ENCODE measurements at places on chromosomes 2 and 18.

DNA sequence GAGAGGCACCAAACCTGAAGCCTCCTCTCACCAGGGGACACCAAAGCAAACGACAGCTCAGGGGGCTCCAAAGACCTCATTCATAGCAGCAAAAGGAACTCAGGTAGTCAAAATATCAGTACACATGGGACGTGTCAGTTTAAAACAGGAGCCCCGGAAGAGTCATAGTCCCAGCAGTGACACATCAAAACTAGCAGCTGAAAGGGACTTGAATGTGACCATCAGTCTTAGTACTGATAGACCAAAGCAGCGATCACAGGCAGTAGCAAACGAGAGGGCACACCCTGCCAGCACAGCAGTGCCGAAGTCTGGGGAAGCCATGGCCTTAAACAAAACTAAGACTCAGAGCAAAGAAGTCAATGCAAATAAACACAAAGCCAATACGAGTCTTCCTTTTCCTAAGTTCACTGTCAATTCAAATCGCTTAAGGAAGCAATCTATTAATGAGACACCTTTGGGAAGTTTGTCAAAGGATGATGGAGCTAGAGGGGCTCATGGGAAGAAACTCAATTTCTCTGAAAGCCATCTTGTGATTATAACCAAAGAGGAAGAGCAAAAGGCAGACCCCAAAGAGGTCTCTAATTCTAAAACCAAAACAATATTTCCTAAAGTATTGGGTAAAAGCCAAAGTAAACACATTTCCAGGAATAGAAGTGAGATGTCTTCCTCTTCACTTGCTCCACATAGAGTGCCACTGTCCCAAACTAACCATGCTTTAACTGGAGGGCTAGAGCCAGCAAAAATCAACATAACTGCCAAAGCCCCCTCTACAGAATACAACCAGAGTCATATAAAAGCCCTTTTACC, 1.2 kb downstream of the GALNT5 start:
- DNase-seq, result no peak

DNA sequence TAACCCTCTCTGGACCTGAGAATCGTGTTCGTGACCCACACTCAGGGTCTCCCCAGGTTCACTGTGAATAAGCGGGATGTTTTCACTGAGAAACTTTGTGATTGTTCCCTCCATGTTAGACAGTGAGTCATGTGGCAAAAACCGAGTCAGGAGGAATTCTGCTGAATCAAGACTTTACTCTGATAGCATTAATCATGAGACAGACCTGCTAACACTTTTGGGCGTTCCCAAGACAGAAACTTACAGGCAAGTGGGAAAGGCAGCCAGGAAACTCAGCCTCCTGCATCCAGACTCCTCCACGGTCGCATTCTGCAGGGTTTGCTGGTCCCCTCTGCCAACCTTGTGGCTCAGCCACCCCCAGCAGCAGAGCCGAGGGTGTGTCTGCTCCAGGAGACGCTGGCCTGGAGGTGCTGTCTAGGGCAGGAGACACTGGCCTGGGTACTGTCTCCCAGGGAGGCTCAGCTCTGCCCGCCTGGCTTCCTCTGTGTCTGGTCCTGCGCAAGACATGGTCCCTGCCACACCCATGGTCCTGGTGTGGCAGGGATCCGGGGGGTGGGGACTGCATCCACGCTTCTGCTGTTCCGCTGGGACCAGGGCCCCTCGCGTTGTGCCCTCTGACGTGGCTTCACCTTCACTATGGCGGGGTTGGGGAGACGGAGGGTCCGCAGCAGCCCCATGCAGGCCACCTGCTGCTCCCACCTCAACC, 177.4 kb downstream of the TWIST2 start:
- DNase-seq, result no peak

DNA sequence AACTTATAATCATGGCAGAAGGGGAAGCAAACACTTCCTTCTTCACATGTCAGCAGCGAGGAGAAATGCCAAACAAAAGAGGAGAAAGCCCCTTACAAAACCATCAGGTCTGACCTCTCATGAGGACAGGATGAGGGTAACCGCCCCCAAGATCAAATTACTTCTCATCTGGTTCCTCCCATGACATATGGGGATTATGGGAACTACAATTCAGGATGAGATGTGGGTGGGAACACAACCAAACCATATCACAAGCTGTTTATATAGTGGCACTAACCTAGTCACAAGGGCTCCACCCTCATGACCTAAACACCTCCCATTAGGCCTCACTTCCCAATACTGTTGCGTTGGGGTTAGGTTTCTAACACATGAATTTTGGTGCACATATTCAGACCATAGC, 110.0 kb downstream of the OSBPL6 start:
- no peak for DNase-seq

DNA sequence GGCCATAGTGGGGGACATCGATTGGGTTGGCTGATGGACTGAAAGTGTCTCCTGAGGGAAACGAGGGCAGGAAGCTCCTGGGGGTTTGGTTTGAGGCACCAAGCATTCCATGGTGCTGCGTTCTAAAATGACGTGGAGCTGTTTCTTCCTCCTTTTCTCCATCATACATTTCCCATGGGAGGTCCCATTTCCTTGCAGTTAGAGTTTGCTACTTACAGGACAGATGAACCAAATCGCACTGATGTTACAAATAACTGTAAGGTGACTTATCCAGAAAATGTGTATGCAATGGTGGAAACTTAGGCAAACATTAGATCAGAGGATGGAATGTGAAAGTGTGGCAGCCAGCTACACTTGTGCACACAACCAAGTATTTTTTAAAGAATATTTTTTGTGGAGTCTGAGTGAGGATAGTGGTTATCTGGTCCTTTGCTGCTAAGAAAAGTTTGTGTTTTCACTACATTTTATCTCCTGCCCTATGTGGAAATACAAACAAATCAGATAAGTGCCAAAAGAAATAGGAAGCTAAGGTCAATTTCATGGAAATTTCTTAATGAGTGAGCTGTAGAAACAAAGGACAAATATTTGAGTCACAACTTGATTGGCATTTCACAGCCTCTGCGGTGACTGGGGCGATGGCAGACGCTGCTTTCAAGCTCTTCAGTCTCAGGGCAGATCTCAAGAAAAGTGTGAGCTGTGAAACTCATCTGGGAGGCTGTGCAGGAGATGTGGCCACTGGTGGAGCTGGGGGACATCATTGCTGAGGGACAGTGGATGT, 256.2 kb downstream of the TSN start:
- DNase-seq, result no peak

- peak; percentile 63 for DNase-seq
Observed at GRCh38 chr2:26503231-26503880, 25.4 kb upstream of the OTOF start.

DNA sequence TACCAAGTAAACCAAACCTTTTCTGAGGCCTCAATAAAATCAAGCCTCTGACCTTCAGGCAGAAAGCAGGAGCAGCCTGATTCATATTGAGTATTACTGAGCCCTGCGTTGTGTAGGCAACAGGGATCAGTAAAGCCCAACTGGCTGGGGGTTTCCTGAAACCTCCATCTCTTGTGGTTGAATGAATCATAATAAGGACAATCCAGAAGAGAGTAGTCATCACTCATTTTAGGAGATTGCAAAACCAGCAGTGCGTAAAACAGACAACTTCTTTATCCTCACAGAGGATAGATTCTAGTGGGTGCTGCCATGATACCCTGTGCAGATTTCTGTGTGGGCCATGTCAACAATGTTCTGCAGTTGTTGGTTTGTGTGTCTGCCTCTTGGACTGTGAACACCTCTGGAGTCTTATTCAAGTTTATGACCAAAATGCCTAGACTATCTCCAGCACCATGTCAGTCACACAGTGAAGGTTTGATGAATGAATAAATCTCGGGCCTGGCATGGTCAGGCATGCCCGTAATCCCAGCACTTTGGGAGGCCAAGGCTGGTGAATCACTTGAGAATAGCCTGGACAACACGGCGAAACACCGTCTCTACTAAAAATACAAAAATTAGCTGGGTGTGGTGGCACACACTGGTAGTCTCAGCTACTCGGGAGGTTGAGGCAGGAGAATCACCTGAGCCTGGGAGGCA, 51.8 kb upstream of the RAB27B start:
- no peak for DNase-seq

DNA sequence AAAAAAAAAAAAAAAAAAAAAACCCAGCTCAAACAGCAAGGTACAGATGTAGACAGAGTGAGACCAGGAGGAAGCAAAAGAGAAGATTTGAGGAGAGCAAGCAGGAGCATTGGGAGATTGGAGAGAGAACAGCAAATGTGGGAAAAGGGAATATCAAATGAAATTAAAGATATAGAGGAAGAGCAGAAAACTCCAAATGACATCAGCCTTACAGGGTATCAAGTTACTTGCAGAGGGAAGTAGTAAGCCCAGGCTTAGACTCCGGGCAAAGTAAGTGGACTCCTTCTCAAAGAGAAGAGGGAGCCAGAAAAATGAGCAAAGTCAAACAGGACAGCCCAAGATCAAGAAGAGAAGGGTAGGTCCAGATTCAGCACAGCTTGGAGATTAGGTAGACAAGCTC, 93.3 kb upstream of the PPP1CB start:
- DNase-seq, result no peak

GRCh38 chr2:69572641-69573040, 70.9 kb downstream of the AAK1 start:
- no peak for DNase-seq

DNA sequence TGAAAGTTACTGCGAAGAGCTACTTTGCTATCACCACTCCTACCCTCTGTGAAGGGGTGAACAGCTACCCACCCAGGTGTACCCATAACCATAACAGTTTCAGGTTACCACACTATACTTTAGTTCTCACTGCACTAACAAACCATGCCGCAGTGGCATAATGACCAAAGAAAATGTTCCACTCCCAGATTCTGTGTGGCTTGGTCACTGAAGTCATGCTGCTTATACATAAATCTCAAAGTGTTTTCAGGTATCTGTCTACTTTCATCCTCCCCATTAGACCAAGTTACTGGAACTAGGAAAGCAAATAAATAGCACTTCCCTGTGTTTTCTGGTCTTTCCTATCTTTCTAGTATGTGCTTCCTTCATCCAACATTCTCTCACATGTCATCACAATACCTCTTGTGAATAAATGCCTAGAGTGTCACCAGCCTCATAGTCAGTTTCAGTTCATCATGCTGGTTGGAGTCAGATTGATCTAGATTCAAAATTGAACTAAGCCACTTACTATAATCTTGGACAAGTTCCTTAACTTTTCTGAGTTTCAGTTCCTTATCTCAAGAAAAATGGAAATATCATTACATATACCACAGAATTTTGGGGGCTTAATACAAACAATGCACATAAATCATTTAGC, 293.6 kb downstream of the FSIP2 start:
- DNase-seq, result no peak

DNA sequence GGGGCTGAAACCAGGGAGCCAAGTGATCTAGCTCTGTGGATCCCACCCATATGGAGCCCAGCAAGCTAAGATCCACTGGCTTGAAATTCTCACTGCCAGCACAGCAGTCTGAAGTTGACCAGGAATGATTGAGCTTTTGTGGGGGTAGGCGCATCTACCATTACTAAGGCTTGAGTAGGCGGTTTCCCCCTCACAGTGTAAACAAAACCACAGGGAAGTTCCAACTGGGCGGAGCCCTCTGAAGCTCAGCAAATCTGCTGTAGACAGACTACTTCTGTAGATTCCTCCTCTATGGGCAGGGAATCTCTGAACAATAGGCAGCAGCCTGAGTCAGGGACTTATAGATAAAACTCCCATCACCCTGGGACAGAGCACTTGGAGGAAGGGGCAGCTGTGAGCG, 96.7 kb downstream of the CCDC148 start:
- no peak for DNase-seq

DNA sequence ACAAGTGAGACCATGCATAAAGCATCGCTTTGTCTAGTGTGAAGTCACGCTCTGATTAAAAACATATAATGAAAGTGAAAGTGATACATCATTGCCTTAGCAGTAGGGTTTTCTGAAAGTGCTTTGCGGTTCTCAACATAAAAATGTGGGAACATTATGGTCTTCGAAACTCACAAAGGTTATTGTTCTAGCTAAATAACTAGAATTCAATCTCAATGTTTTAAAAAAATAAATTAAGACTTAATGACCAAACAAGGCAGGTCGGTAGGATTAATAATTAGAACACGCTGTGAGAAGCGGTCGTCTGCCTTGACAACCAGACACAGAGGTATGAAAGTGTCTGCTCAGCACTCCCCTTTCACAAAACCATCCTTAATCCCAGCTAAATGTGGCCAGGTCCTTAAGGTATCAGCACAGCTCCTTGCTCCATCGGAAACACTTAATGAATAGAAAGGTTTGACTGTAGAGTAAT, 42.2 kb downstream of the KLHL14 start:
- DNase-seq, result peak; percentile 8

DNA sequence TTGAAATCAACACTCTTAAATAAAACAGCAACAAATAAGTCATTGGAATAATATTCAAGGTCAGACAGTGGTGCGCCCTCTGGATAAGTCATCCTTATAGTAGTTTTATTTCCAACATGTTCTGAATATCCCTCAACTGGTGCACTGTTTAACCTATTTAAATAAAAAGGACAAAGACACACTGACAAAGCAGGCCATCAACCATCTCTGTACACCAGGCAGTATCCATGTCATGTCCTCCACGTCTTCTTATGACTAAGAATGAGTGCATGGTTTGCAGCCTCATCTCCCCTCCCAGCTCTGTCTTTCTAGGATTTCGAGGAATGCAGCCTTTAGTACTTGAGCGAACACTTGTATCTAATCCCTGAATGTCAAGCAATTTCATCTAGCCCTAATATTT, 42.4 kb downstream of the ST3GAL5 start:
- DNase-seq, result no peak

DNA sequence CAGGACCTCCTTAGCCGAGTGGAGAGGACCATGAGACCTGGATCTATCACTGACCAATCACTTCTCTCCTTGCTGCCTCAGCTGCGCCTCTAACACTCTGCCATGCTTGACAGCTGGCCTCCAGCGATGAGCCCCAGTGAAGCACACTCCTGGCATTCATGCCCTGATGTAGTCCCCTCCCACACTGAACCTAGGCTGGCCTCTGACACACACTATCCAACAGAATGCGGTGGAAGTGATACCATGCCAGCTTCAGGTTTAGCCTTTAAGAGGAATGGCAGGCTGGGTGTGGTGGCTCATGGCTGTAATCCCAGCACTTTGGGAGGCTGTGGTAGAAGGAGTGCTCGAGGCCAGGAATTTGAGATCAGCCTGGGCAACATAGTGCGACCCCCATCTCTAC, 73.7 kb upstream of the LAPTM4A start:
- DNase-seq, result no peak

DNA sequence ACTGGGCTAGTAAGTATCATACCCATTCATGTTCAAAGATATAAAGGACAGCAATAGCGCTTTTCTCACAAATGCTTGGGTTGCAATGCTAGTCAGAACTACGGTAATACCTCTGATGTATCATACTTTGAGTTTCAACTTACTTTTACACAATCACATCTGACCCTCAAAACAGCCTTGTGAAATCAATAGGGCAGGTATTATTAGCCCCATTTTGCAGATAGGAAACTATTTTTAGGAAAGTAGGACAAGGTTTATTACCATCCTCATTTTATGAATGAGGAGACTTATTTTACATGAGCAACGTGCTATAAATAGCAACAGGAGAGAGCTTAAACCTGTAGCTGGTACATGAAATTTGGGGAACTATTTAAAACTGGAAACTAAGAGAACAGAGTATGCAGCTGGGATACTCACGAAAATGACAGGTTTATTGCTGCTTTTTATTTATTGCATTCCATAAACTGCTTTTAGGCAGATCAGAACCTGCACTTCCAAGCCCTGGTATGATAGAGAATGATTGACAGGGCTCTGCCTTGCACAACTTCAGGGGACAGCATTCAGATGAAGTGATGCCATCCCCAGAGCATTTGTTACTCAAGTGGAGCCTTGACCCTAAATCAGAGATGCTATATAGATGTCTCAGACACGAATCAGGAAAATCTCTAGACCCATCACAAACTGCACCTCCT, 42.4 kb upstream of the PPM1B start:
- no peak for DNase-seq

- DNase-seq, result no peak
Observed at GRCh38 chr2:5849562-5849961, 157.4 kb downstream of the SOX11 start.
